ENCODE measurements at places on chromosomes 1 and 21.
A peak's percentile ranks its signal among the peaks of the same experiment; 100 is the strongest.

DNA sequence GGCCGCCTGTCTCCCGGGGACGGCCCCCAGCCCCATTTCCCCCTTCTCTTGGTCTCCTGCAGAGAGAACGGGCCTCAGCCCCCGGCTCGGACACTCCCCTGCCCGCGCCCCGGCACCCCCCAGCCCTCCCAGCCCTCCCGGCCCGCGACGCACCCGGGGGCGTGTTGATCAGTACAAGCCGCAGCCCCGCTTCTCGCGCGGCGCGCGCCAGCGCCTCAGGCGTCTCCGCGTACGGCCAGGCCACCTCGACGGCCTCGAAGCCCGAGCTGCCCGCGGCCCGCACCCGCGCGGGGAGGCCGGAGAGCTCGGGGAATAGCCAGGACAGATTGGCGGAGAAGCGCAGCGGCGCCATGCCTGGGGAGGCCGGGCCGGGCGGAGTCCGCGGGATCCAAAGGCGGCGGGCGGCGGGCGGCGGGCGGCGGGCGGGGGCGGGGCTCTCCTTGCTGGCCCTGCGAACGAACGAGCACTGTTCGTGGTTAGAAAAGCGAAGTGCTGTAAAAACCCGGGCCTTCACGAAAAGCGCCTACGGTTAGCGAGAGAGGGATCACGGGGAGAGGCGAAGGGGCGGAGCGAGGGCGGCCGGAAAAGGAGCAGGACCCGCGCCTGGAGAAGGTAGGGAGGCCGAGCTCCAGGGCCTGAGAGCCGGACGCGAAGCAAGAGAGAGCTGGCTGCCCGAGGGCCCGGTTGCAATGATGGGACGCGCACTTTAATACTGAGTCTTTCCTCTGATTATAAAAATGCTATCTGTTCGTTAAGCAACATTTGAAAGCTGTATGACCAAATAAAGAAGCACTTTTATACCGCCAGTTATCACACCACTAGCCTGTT is at the start of gene HYI:
Gene HYI (minus strand): TSS at position 490 of the 828 bp plus-strand sequence. CDS start 138 bp downstream, at position 352.
- peak; percentile 89 for DNase-seq

DNA sequence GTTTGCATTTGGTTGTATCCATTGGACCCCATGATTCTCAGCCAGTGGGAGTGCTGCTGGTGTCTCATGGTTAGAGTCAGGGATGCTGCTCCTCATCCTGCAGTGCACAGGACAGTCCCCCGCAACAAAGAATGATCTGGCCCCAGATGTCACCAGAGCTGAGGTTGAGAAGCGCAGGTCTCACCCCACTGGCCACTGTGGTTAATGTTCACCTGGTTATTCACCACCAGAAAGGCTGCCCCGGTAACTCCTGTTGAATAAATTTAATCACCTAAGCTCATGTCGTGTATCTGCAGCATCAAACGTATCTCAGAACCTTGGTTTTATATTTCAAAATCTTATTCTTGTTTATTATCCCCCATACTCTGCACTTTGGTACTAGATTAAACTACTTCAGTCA is 75.8 kb downstream of the ATP5PO start:
- no peak for DNase-seq

- DNase-seq, result no peak
Observed at GRCh38 chr1:147748676-147749350, 11.6 kb downstream of the GJA5 start.

DNA sequence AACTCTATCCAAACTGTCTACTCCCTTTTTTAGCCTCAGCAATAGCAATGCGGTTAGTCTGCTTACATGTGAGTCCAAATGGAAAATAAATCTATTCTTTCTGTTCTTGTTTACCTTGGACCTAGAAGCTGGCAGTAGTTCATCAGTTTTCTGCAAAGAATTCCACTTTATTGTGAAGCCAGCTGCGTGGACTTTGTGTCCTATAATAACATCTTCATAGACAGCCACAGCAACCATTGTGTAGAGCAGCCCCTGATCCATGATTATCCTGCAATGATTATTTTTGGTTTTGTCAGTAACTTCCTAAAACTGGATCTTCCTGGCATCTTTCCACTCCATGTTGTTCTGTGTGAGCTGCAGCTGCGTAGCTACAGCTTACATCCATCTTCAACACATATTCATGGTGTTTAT is 408.7 kb downstream of the NUF2 start:
- no peak for DNase-seq

GRCh38 chr1:240090957-240091600 is 604 bp upstream of the FMN2 start:
- DNase-seq, result no peak

DNA sequence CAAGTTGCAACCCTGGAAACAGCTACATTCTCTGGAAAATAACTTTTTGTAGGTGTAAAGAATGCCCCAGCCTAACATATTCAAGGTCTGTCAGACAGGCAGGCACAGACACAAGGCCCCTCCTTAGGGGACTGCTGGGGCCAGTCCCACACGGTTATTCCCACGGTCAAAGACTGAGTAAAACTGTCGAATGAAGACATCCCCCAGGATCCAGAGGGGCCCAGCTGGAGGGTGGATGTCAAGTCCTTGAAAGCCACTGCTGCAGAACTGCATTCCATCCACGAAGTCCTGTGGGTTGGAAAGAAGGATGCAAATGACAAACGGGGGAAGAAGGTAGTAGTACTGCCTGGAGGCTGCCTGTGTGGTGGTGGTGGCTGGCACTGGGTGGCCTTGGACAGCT is 6.9 kb upstream of the RAB7B start:
- DNase-seq, result peak; percentile 9

DNA sequence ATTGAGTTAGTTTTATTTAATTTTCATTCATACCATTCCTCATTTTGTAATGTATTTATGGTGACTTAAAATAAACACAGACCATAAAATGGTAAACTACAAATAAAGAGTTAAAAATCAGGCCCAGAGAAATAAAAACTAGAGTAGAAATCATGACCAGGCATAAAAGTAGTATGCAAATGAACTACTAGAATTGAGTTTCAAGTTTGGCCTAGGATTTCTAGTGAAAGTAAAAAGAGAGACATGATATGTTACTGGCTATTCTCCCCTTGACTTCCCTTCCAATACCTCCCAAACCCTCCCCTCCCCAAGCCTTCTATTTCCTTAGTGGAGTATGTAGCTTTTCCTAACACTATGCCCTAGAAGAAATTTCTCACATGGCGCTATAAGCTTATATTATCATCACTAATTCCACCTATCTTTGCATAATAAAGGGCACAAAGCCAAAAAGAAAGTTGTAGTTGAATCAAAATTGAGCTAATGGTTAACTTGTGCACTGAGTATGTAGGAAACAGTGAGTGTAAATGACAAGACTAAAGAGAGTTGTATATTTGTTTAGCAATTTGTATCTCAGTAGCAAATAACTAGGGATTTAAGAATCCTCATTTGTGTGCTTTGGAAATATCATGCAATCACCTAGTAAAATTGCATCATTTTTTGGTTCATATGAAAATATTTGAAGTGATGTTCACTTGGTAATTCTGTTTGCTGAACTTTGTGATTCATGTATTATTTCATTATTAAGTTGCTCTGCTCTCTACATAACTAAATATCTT is 29.7 kb upstream of the CDC14A start:
- DNase-seq, result no peak

- DNase-seq, result no peak
Observed at GRCh38 chr1:227774821-227775661, 39.8 kb downstream of the SNAP47 start.

DNA sequence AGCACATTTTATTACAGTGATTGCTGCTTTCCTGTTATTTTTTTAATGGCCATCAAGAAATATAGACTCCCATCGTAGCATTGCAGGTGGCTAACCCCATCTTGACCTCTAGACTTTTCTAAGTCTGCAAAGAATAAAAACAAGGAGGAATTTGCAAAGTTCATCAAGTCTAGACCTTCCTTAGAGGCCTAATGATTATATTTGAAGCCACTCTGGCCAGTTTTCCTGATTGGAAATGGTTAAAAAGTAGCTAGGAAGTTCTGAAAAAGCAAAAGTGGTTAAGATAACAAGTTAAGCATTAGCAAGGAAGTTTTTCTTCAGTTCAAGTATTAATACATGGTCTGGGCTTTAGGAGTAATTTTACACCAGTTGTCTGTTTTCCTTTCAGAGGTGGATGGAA is 16.7 kb upstream of the KCNJ15 start:
- no peak for DNase-seq

- no peak for DNase-seq
Observed at GRCh38 chr1:236009191-236009590, 55.7 kb downstream of the NID1 start.

DNA sequence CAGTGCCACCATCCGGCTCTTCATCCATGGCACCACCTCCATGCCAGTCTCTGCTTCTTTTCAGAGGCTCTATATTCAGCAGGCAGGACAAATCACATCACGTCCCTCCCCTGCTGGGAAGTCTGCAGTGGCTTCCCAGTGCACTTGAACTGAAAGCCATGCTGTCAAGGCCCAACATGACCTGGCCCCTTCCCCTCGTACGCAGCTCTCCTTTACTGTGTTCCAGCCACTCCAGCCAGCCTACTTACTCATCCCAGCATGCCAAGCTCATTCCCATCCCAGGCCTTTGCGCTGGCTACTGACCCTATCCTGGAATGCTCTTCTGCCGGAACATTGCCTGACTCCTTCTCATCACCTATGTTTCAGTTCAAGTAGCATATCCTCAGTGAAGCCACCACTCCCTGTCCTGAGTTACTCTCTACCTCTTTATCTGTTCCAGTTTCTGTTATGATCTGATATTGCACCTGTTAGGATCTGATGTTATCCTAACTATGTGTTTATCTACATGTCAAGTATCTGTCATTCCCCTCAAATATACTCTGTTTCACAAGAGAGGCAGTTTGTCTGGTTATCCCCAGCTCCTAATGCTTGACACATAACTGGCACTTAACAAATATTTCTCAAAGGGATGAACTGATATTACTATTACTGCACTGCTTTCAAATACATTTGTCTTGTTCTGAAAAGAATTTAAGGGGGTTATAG is 101.2 kb upstream of the F3 start:
- DNase-seq, result no peak

DNA sequence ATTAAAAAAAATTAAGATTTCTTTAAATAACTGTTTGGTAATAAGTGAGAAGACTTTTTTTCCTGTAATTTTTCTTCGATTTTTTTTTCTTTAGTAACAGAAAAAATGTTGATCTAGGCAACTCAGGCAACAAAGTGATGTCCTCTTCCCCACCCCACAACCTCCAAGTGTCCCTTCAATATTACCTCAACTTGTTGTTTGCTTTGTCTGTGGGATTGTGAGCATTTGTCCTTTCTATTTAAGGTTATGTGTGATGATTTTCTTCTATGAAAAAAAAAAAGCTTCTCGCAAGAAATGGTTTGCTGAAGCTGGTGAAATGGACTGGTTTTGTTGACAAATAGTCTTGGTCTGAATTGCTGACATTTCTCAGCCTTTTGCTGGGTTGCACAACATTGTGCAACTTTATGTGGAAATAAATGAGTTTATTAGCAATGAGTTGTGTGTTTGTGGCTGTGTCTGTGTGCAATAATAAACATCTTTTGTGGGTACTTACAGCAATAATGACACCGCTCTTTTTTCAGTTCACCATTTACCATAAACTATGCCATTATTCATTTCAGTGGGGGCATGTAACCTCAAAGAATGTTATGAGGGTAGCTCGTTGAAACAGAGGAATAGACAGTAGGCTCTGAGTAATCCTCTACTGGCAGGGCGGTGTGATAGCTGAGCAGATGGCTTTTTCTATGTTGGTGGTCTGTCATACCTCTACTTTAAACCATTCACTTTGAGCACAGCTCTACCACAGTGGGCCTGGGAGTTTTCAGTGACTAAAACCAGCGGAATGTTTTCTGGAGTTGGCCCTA is 218.4 kb downstream of the HLX start:
- no peak for DNase-seq

GRCh38 chr1:150760013-150760412 is 5.6 kb downstream of the CTSS start:
- no peak for DNase-seq

GRCh38 chr1:162388615-162389014 is 7.1 kb downstream of the C1orf226 start:
- DNase-seq, result no peak

DNA sequence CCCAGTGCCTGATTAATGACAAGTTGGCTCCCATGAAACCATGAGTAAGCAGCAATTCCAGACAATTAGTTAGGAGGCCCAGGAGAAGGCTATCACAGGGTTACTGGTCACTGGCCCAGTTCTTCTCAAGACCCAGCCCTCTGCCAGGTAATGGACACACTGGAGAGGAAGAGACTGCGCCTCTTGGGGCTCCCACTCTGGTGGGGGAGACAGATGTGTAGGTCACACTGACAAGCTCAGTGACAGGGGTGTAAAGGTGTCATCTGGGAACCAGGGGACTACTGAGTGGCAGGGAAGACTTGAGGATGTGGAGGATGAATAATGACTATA is 4.9 kb downstream of the HPCA start:
- no peak for DNase-seq

DNA sequence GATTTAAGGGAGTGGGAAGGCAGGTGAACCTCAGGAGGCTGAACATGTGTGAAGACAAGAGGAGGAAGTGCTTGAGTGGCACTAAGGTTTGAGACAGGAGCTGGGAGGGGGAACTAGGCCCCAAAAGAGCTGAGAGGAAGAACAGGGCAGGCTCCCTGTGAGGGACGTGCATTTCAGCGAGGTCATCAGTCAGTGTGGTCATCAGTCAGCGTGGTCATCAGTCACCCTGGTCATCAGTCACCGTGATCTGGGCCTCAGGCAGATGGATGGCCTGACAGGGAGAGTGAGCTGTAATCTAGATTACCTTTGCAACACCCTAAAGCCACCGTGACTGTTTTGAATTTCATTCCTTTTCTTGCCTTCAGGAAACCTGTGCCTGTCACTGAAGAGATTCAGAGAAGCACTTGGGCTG is 29.1 kb downstream of the VTCN1 start:
- DNase-seq, result peak; percentile 49

DNA sequence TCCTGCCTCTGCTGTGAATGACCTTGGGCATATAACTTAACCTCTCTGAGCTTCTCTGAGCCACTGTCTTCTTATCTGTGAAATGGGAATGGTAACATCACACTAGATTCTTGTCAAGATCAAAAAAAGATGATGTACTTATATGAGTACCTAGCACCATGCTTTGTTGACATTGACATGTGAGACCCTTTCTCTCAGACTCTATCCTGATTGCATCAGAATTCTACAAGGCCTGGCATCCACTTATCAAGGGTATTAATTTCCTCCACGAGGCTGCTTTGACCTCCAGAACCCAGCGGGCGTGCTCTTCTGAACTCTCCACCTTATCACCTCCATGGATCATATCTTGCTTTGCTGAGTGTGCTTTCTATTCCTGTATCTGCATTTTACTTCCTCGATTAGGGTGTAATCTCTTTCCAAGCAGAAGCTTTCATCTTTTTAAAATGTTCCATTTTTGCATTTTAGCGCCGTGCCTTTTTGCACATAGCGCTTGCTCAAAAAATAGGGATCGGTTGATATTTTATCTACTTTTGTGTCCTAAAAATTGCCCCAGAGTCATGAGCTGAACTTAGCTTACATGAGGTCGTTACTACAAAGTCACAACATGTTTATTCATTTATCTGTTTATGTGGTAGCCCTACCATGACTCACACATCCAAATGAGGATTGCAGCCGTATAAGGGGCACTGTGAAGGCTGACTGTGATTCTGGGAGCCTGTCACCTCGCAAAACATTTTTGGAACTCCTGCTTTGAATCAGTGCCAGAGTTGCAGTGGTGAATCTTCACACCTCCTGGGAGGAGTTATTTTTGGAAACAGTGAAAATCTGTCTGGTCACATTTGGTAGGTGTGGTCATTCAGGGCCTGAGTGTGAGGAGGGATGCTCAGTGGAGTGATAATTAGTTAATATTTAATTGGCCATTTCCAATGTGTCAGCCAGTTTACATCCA is 63.2 kb downstream of the IER5 start:
- no peak for DNase-seq

All from WERI-Rb-1 (cell line).